ENCODE measurements at places on chromosomes 5 and 9. TPM values are rescaled to one million over a fixed set of nuclear protein-coding genes. Genes with fewer than 3 reads are reported as not detected.

The ZNF189 gene
- 16.0 TPM for total RNA-seq

The IFNA21 gene
- total RNA-seq = not detected

The CTXN3 gene
- total RNA-seq = not detected

The DDX41 gene
- total RNA-seq = 135 TPM

The PCDHA9 gene
- total RNA-seq = not detected

The REEP2 gene
- total RNA-seq = 1.3 TPM

The PCDHGA4 gene
- total RNA-seq = 0.25 TPM

The GABRA6 gene
- total RNA-seq = not detected

The FGD3 gene
- total RNA-seq = 161 TPM

The IL5 gene
- total RNA-seq = not detected

The TMEM267 gene
- 13.6 TPM for total RNA-seq

The RMRP gene
- total RNA-seq = 10,447 TPM

The MAMDC2 gene
- 0.08 TPM for total RNA-seq

The POU5F2 gene
- total RNA-seq = 1.3 TPM

The PDLIM4 gene
- not detected for total RNA-seq

The IFNK gene
- total RNA-seq = not detected

The CARTPT gene
- total RNA-seq = not detected

The PKD2L2 gene
- not detected for total RNA-seq

The CCDC192 gene
- not detected for total RNA-seq

The PTGR1 gene
- total RNA-seq = 0.94 TPM

The INVS gene
- 18.9 TPM for total RNA-seq

DNA sequence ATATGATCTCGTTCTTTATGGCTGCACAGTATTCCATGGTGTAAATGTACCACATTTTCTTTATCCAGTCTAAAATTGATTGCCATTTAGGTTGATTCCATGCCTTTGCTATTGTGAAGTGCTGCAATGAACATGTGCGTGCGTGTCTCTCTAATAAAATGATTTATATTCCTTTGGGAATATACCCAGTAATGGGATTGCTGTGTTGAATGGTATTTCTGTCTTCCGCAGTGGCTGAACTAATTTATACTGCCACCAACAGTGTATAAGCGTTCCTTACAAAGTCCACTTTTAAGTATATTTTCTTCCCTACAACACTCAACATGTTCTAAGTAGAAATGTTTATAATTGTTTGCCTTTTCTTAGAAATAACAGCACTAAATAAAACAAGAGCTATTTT lies 521.9 kb downstream of the DTWD2 start:
- no peak for DNase-seq

DNA sequence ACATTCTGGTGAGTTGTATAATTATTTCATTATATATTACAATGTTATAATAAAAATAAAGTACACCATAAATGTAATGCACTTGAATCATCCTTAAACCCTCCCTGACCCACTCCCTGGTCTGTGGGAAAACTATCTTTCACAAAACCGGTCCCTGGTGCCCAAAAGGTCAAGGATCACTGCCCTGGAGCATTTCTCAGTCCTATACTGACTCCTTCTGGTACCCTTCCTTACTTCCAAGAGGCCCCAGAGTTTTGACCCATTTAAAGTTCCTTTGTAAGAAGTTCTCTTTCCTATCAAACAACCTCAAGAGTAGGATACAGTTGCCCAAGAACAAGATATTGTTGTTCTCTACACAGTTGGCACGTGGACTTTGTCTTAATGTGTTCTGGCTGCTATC lies 88.9 kb upstream of the TRPM3 start:
- DNase-seq = no peak

DNA sequence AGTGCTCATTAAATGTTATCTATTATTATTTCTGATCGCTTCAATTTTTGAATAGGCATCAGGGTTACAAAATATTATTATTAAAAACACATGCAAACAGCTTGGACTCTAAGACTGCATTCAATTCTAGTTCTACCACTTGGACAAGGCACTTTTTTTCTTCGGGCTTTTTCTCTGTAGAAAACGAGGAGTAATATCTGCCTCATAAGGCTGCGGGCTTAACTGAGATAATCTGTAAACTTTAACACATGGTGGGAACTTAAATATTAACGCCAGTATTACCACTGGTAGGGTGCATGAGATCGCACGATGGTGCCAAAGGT lies 511 bp upstream of the SPDL1 start:
- DNase-seq = no peak

GRCh38 chr9:133478851-133479711 lies at the start of gene SLC2A6:
Gene SLC2A6 (minus strand): TSS chr9:133479099. CDS start chr9:133479059, 40 bp downstream.
- peak; percentile 90 for DNase-seq

DNA sequence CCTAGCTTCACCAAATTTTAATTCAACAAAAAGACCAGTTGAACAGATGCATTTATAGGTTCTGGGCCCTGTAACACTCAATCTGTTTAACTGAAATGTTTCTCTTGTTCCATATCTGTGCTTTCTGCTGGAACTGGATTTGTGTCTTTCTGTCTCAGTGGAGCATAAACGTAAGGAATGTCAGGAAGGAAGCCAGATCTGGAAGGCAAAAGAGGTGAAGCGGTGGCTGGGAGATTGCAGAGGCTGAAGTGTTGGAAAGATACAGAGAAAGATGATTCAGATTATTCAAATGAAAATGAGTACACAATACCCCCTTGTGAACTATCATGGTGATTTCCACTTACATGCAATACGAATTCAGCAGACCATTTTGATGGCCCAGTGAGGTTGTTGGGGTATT lies 406.8 kb downstream of the BRINP1 start:
- DNase-seq = no peak

DNA sequence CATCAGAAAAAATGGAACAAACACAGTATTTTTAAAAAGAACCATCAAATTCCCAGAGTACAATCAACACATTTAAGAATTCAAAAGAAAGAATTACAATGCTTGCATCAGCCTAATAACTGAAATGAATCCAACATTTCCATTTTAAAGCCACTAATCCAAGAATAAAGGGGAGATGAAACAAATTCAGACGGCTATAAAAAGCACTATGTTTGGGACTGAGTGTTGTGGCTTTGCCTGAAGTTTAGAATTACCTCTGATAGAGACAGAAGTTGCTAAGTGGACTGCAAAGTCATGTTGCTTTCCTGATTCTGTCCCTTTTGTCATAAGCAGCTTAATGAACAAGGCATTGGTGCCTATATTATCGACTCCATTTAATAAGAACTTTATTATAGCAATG lies 135.4 kb upstream of the RGMB start:
- DNase-seq = no peak

- DNase-seq = no peak
These were observed 68.0 kb upstream of the IRX4 start for GRCh38 chr5:1950708-1951103.

DNA sequence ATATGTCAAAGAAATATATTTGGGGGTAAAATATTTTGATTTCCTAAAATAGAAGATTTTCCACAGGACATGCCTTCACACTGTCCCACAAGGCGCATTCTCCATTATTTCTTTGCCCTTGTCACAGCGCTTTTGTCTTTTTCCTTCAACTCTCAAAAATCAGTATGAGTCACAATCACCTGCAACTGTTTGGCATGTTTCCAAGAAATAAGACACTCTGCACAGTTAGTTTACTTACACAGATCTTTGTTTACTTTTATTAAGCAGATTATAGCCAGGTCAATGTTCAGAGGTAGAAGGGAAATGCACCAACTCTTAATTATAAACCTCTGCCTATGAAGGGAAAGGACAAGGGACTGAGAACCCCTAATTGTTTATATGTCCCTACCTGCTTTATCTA lies 9.5 kb downstream of the CEMIP2 start:
- DNase-seq = no peak

GRCh38 chr9:13487498-13487897 lies 208.0 kb upstream of the MPDZ start:
- no peak for DNase-seq

GRCh38 chr9:129702589-129703520 lies 37.4 kb downstream of the PRRX2 start:
- DNase-seq = no peak

DNA sequence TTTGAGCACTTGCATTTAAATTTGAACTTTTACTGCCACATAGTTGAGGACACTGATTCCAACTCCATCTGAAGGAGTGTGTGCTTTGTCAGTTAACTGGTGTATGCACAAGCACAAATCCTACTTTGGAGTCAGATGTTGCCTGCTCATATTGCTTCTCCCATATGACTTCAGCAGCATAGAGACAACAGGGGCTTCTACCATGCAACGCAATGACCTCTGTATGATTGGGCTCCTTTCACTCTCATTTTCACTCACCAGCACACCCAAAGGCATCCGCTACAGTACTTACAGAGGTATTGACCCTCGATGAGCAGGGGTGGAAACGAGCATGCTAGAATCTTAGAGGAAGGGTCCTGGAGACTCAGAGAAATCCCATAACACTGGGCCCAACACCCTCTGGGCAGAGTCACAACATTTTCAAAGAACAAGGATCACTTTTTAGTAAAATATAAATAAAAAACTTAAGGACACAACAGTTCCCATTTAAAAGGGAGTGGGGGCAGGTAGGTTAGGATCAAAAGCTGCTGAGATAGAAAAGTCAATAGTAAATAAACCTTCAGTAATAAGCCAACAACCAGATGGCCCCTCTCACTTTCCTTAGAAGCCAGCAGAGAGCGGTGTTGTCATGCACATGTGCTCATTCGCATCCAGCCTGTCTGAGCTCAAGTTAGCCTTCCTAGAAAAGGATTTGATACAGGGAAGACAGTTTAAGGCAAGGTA lies 203.8 kb downstream of the SNCAIP start:
- no peak for DNase-seq

DNA sequence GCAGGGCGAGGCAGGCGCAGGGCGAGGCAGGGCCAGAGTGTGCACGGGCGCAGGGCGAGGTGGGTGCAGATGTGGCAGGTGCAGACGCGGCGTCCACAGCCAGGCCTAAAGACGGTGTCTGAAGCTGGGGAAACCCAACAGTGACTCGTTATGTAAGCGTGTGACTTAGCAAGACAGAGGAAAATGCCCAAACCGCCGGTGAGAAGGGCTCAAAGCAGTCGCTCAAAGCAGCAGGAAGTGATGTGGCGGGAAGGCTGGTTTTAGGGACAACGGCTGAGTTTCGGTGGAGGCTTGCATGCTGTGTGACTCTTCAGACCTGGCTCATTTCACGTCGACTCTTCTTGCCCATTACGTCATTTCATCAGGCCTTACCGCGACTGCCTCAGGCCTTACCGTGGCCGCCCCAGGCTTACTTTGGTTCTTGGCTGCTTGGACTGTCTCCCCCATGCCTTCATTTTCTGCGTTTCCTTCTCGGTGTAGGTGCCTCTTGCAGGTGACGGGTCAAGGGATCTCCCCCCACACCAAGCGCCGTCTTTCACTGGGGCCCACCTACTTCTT lies 50.5 kb upstream of the EXOC3 start:
- peak; percentile 76 for DNase-seq

GRCh38 chr5:131463656-131464055 lies 171.4 kb downstream of the RAPGEF6 start:
- no peak for DNase-seq

- DNase-seq = no peak
These were observed 13.4 kb upstream of the GAPT start for GRCh38 chr5:58477760-58478376.

- DNase-seq = no peak
These were observed 177.7 kb downstream of the NR2F1-AS1 start for GRCh38 chr5:93403141-93403928.

GRCh38 chr9:130128251-130128650 lies 44.0 kb upstream of the NCS1 start:
- DNase-seq = peak; percentile 59

DNA sequence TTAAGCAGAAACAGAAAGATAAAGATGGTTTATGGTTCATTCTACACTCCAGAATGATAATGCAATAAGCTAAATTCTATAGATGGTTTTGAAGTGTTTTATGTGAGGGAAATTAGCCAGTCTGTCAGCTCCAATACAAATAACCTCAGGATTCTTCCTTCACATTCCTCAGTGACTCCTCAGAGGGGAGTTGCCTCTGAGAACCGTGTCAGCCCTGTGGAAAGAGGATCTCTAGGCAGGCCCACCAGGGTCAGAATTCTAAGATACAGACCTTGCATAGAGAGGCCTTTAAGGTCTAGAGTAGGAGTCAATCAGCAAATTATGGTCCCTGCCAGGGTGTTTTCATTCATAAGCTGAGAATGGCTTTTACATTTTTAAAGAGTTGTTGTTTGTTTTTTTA lies 26.6 kb downstream of the RUSC2 start:
- DNase-seq = no peak

DNA sequence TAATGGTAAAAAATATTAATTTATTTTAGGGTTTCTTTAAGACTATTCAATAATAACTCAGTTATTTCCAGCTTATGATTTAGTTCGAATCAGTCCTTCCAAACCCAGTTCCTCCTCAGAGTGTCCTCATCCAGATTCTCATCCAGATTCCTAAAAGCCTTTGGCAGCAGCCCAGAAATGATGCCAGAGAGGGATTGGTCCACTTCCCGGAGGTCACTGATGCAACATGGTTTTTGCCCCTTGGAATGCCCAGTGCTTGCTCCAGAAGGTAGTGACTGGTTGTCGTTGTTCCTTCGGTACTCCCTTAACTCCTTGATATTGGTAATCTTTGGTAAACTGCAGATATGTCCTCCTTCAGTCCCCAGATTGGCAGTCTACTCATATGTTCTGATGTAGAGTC lies 493.1 kb upstream of the DMAC1 start:
- DNase-seq = no peak

DNA sequence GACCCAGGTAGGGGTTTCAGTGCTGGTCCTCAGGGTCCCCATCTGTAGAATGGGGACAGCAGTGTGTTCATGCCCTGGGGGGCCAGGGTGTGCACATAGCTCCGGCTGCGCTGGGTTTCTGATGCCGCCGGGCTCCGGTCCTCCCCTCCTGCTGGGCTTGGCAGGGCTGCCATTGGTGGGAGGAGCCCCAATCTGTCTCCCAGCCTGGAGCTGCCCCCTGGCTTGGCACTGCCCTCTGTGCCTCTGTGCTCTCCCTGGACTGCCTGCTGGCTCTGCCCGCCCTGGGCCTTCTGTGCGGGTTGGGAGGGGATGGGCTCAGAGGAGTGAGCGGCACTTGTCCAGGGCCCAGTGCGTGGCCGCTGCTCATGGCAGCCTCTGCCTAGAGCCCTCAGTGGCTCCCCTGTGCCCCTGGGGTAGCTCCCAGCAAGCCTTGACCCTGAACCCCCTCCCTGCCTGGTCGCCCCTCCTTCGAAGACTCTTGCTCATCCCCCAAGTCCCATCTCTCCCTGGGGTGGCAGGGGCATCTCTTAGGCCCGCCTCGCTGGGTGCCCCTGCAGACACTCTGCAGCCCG lies 35.7 kb downstream of the RXRA start:
- no peak for DNase-seq

All from activated naive CD8-positive, alpha-beta T cell treated with anti-CD3 and anti-CD28 coated beads, Interleukin-2, amount 10 ng/mL, durations not matched to agents 7 days and 5 days (primary cell).